CD14-positive monocyte (primary cell): ENCODE measurements at places on chromosomes 12 and 14. TPM values are rescaled to one million over a fixed set of nuclear protein-coding genes. Genes with fewer than 3 reads are reported as not detected.
A peak's percentile ranks its signal among the peaks of the same experiment; 100 is the strongest.

The CCDC38 gene
- polyA plus RNA-seq: not detected

The KRT78 gene
- not detected in 2 replicates for polyA plus RNA-seq

The MRPL52 gene
- 32.3 and 42.7 TPM in 2 replicates for polyA plus RNA-seq

- H3K27ac ChIP-seq: peak within 1 kb of the TSS; percentile 35
- H3K4me1 ChIP-seq: peaks cover 54% of the 10 kb centered on the region
- DNase-seq: peak; percentile 42
These were observed at the start of gene RBMS2 for GRCh38 chr12:56521590-56522371. RBMS2 (plus strand) TSS chr12:56521820; CDS start chr12:56522024, 204 bp downstream.

DNA sequence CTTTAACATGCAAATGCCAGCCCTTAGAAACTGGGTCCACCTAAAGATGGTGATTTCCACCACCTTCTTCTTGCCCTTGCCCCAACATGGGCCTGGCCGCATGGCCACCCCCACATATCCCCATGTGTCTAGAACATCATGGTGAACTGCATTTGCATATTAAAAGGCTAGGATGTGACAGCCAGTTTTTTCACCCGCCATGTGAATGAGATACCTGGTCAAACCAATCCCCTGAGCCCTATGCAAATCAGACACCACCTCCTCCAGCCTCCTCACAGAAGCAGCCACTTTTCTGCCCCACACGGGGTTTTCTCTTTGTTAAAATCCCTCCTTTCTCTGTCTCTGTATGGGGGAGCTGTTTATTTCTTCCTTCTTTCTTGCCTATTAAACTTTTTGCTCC, 1322.5 kb downstream of the FSCB start:
- H3K4me1 ChIP-seq: no peaks in the 10 kb centered on the region
- DNase-seq: no peak
- H3K27ac ChIP-seq: no peak overlapping the region
- no peaks in the 10 kb centered on the region for H3K27me3 ChIP-seq

DNA sequence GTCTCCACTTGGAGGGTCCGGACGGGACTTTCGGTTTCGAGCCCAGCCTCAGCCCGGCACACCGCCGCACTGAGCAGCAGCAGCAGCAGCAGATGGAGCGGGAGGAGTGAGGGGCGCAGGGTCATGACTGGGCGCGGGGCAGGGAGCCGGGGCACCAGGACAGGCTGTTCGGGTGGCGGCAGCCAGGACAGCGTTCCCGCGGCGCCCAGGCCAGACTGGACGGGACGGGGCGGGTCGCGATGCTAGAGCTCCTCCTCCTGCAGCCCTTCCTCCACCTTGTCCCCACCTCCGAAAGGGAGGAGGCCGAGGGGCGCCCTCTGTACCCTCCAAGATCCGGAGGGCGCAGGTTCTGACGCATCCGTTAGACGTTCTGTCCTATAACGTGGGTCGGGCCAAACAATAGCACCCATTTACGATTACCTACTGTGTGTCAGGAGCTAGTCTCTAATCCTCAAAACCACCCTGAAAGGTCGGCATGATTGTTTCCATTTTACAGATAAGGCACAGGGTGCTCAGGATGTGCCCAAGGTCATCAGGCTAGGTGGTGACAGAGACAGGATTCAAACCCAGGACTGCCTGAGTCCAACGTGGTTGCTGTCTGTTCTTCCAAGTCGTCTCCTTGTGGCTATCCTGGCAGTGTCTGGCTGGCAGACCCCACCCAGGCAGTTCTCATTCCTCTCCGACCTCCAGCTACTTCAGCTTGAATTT, at the start of gene FKBP11:
FKBP11 (minus strand) TSS at position 189 of the 708 bp plus-strand sequence; CDS start at position 125, 64 bp downstream.
- peaks cover 24% of the 10 kb centered on the region for H3K36me3 ChIP-seq
- H3K27ac ChIP-seq: no peak within 1 kb of the TSS
- no peaks in the 10 kb centered on the region for H3K27me3 ChIP-seq
- H3K4me3 ChIP-seq: peak within 1 kb of the TSS; percentile 86
- peaks cover 11% of the 10 kb centered on the region for H3K4me1 ChIP-seq

DNA sequence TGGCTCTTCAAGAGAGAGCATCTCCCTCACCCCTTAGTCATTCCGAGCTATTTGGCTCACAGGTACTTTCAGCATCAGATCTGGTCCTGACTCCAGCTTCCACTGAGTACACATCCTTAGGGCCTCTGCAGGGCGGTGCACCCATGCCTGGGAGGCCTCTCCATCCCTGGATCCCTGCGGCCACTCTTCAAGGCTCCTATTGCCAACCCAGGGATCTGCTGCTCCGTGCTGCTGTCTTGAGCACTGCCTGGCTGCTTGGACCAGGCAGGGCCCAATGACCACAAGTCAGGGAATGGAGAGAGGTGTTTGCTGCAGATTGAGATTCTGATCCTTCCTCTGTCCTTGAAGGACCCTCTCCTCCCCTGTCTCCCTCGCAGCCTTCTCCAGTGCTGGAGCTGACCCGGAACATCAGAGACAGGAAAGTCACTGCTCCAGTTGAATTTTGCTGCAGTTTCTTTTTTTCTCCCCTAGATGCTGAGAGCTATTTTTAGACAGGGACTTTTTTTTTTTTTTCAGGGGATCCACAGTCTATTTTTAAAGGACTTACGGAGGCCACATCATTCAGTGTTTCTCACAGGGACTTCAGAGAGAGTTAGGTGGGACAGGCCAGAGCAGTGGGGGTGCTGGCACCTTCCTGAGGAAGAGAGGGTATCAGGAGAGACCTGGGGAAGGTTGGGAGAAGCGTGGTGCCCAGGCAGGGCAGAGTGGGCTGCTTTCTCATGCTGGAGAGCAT, 50.1 kb upstream of the KCNA1 start:
- no peaks in the 10 kb centered on the region for H3K36me3 ChIP-seq
- H3K4me3 ChIP-seq: no peak overlapping the region
- DNase-seq: no peak
- no peak overlapping the region for H3K27ac ChIP-seq
